NCI-H1930 (cell line): ENCODE measurements at places on chromosomes 16 and 17.

GRCh38 chr17:70006159-70006558, 68.9 kb upstream of the KCNJ16 start:
- no peak for DNase-seq

DNA sequence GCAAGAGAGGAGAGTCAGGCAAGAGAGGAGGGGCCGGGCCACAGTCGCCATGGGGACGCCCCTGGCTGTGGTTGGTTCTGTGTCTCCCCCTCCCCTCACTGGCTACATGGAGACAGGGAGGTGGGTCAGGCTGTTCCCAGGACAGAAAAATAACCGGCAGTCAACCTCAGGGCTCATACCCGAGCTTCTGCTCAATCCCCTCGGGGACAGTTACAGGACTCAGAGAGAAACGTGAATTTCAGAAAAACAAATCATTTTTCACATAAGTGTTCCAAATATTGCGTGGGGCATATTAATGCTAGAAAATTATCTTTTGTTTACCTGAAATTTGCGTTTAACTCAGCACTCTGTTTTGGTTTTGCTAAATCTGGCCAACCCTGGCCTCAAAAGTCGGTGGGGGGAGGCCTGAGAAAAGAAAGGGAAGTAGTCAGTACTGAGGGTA, 22.2 kb upstream of the CPSF4L start:
- no peak for DNase-seq

GRCh38 chr17:42784811-42785592, 4.6 kb downstream of the WNK4 start:
- no peak for DNase-seq

DNA sequence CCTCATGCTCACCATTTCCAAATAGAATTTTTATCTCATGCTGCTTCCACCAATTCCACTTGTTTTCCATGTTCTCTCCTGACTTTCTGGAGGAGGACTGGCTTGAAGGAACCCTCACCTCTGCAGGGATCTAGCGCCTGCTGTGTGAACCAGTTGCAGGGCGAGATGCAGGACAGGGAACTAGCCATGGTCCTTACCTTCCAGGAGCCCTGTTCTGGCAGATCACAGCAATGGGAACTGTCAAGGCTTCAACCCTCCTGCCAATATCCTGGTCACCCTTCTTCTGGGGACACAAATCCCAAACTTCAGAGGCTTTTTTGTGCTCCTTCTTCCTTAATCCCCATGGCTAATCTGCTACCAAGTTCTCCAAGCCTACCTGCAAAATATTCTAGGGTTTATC, 60.4 kb upstream of the MMP2 start:
- no peak for DNase-seq

- DNase-seq = no peak
Observed at GRCh38 chr17:79186406-79186805, 111.8 kb downstream of the ENGASE start.

DNA sequence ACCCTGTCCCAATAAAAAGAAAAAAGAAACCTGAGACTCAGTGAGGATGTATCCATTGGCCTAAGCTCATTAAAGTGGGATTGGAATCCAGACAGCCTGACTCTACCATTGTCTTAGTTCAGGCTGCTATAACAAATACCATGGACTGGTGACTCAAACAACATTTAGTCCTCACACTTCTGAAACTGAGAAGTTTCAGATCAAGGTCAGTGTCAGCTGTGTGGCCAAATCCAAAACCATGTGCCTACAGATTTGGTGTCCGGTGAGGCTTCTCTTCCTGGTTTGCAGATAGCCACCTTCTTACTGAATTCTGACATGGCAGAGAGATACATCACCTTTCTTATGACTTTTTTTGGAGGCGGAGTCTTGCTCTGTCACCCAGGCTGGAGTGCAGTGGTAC, 53.3 kb upstream of the KDM8 start:
- DNase-seq = no peak
